ENCODE measurements at places on chromosomes 11 and 22.
A peak's percentile ranks its signal among the peaks of the same experiment; 100 is the strongest.

- no peak for DNase-seq
Measured at GRCh38 chr11:108825381-108825780, 160.5 kb downstream of the DDX10 start.

DNA sequence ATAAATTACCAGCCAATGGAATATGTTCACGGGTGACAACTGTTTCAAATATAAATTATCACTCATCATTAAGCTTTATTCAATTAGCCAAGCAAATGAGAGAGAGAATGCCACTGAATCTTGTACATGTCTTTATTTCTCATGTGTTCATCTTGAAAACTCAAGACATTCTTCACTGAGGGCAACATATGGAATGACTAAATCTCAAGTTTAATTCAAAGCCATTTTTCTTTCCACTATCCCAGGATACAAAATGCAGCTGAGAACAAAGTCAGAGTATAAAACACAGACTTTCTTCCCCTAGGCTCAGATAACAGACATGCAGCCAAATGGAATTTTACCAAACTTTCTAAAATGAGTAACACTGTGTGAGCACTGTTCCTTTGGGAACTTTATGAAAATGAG lies 12.1 kb upstream of the BBOX1 start:
- no peak for DNase-seq

DNA sequence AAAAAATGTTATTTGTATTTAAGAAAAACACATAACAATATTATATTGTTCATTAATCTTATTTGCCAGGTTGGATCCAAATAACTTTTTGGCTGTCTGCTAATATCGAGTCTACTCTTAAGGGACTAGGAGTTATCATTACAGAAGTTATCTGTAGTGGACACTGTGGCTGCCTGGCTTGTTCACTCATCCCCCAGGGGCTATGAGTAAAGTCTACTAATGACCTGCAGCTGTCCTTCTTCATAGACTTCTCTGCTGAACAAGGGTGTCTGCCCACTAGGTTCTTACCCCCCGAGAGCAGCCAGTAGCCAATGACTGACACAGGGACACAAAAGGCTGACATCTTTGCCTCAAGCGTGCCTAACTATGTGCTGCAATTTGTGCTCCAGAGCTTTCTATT lies 69.7 kb downstream of the APIP start:
- no peak for DNase-seq

GRCh38 chr11:61632096-61632495 lies 48.1 kb upstream of the DAGLA start:
- DNase-seq, result no peak

DNA sequence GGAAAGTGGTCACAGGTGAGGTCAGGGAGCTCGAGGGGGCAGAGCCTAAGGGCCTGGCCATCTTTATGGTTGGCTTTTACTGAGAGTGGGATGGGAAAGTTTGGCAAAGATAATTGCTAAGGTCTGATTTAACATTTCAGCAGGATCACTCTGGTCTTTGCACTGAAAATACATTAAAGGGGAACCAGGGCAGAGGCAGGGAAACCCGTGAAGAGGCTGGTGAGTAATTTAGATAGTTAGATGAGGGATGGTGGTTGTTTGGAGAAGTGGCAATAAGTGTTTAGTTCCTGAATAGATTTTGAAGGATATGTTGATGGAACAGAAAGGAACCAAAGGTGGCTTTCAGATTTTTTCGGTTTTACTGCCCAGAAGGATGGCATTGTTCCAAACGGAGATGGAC lies 50.8 kb downstream of the SCN3B start:
- no peak for DNase-seq

- DNase-seq, result no peak
Measured at GRCh38 chr22:30948930-30949342, 19.6 kb downstream of the MORC2 start.

DNA sequence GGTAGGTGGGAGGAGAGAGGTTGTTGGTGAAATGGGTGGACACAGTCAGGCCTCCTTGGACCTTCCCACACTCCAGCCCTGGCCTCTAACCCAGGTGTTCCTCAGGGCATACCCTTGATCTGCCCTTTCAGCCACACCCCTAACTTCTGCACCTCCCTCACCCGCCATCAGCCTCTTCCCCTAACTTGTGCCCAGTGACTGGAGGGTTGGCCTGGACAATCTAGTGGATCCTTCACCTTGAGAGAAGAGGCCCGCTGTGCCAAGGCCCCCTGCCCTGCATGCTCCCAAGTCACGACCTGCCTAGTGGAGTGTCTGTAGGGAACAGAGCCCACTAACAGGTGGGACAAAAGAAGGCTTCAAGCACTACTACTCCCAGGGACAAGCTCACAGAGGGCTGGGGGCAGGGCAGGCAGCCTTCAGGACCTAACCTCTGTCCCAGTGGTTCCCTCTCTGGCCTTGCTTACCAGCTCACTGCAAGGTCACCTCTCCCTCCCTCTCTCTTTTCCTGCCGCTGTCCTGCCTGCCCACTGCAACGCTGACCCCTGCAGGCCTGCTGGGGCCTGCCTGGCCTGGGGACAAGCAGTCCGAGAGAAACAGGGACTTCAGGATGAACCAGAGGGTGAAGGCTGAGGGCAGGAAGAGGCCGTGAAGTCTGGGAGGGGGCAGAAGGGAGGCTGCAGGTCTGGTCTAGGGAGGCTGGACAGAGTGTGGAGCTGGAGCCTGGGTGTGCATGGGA lies 3.3 kb downstream of the SYT7 start:
- DNase-seq, result no peak

- no peak for DNase-seq
Measured at GRCh38 chr11:102560555-102561011, 30.0 kb upstream of the MMP7 start.

- no peak for DNase-seq
Measured at GRCh38 chr11:108838102-108838791, 173.4 kb downstream of the DDX10 start.

DNA sequence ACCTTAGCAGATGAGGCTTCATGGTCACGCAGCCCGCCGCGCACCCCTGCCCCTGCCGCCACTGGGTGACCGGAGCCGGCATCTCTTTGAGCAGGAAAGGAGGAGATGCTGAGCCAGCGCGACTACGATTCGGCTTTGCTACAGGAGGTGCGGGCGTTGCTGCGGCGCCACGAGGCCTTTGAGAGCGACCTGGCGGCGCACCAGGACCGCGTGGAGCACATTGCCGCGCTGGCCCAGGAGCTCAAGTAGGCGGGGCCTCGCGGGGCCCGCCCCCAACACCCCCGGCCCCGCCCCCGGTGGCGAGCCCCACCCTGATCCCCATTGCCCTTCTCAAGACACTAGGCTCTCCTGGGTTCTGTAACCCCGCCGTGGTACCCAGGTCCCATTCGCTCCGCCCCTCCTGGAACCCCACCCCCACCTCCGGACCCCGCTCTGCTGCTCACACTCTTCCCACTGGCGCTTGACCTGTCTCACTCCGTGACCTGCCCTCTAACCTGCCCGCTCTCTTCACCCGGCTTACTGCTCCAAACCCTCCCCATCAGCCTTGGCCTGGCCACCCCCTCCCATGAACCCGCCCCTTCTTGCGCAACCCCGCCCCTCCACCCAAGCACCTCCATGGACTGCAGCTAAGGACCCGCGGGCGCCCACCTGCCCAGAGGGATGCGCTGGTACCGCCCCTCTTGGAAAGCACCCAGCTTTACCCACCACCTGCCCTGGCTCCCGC lies 9.1 kb downstream of the CTSF start:
- peak; percentile 46 for DNase-seq

DNA sequence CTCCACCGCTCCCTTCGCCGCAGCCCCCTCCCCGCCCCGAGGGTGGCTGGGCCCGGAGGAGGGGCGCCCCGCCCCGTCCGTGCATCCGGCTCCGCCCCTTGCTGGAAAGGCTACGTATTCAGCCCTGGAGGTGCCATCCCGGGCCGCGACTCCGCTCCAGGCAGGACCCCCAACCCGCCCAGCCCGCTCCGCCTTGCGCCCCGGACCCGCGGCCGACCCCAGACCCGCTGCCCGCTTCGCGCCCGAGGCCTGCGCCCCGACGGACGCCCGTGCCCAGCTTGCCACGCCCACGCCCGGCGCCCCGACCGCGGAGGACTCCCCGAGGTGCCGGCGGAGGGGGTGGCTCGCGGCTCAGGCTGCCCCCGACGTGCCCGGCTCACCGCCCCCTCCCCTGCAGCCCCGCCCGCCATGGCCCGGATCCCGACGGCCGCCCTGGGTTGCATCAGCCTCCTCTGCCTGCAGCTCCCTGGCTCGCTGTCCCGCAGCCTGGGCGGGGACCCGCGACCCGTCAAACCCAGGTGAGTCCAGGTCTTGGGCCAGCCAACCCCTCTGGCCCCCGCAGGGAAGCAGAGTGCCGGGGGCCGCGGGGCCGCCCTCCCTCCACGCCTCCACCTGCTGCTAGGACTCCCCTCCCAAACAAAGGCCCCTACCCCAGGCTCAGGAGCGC lies at the start of gene ADM2:
ADM2 (plus strand) TSS at position 104 of the 667 bp plus-strand sequence; CDS start at position 409, 305 bp downstream.
- peak; percentile 70 for DNase-seq

DNA sequence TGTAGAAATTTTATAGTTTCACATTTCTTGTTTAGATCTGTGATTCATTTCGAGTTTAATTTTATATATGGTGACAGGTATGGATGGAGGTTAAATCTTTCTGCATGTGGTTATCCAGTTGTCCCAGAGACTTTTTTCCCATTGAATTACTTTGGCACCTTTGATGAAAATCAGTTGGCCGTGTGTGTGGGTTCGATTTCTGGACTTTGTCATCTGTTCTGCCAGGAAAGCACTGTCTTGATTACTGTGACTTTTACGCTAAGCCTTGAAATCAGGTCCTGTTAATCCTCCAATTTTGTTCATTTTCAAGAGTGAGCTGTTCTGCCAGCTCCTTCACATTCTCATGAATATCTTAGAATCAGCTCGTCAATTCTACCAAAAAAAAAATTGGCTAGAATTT lies 107.4 kb downstream of the KCNQ1 start:
- DNase-seq, result no peak

- no peak for DNase-seq
Measured at GRCh38 chr22:41311487-41311886, 10.2 kb downstream of the ZC3H7B start.

DNA sequence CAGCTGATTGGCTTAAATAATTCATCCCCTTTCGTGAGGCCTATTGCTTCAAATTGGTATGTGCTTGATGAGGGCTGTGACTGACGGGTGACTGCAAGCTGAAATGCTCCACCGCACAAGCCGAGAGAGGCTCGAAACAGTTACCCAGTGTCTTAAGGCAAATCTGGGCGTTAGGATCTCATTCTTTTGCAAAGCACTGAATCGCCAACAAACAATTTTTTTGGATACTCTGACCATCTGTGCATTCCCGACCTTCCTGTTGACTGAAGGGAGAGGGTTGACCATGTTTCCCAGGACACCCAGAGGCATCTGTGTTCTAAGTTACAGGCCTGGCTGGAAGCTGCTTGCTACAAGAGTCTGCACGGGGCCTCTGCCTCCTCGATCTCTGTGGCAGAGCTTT lies 32.1 kb downstream of the CACNG2 start:
- no peak for DNase-seq

DNA sequence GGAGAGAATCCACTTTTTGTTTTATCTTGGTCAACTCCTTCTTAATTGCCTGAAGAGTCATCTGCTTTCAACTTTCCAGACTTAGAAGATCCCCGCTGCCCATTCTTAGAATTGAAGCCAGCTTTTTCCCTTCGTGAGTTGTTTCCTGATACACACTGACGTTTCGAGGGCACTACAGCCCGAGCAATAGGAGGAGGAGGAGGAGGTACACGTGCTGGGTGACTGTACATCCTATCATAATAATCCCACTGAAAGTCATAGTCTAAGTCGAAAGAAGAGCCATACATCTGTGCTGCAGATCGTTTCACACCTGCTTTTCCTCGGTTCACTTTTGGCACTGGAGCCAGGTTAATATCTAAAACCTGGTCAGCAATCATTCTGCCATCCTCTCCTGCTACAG lies 606.1 kb downstream of the DLG2 start:
- no peak for DNase-seq

DNA sequence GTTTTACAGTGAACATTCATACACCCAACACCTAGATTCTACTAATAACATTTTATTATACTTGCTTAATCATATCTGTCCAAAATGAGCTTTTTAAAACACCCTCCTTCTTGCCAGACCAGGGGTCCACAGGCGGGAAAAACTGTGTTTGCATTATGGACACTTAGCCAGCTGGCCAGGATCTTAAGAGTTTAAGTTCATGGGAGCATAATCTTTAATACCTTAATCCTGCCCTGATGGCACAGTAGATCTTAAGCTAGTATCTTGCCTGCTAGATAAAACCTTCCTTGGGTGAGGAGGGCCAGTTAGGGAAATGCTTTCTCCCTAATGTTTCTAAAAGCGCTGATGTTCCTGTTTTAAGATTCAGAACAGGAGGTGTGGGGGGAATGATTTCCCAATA lies 13.1 kb upstream of the CCDC134 start:
- no peak for DNase-seq

- DNase-seq, result no peak
Measured at GRCh38 chr11:41308286-41308685, 151.2 kb downstream of the LRRC4C start.

GRCh38 chr11:26331911-26332571 lies at the start of gene ANO3:
TSS of gene ANO3 (plus strand) at chr11:26332130. CDS start at chr11:26332276, 146 bp downstream.
- DNase-seq, result no peak

DNA sequence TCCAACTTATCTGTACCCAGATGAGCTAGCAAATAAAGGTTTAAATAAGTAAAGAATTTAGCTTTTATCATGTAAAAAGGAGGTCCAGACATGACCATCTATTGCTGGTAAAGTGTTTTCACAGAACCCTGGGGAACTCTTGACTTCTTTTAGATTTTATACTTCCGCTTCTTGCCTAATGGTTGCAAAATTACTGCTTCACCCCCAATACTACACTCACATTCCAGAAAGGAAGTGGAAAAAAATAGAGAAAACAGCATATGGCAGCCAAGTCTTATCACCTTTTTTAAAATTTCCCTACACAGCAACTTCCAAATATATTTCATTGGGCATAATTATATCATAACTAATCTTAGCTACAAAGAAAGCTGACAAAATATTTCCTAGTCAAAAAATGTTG lies 12.1 kb downstream of the BBOX1 start:
- DNase-seq, result no peak

DNA sequence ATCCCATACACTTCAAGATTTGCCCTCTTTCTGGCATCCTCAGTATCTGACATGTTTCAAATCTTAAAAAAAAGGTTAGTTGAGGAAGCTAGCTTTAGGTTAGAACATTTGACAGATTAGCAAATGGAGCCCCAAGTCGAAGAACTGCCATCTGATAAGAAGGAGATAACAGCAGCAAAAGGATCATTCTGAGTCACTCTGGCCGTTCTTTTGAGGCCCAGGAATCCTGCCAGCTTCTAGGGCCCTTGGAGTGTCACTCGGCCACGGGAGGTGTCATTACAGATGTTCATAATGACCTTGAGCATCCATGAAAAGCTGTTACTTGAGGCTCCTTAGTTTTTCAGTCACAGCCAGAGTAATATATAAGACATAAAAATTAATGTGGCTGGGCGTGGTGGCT lies 132.1 kb upstream of the RASSF10 start:
- DNase-seq, result no peak

GRCh38 chr11:50075856-50076255 lies 43.2 kb downstream of the OR4C45 start:
- no peak for DNase-seq
